ENCODE measurements at places on chromosomes 3 and 15.

DNA sequence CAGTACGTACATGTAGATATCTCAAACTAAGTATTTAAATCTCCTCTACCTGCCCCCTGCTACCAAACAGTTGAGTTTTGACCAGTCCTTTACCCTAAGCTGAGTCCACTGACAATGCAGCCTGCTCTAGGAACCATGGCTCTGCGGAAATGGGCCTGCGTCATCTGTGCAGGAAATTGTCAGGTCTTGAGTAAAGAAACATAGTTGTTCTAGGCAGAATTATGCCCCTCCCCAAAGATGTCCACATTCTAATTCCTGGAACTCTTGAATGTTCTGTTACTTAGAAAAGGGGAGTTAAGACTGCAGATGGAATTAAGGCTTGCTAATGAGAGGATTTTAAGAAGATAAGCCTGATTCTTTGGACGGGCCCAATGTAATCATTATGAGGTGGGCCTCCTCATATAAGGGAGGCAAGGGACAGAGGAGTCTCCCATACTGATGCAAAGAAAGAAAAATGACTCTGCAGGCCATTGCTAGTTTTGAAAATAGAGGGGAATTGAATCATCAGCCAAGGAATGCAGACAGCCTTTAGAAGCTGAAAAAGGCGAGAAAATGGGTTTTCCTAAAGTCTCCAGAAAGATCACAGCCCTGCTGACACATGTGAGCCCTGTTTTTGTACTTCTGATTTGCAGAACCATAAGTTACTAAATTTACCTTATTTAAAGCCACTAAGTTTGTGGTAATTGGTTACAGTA lies 5.5 kb upstream of the VGLL3 start:
- no peak for DNase-seq

DNA sequence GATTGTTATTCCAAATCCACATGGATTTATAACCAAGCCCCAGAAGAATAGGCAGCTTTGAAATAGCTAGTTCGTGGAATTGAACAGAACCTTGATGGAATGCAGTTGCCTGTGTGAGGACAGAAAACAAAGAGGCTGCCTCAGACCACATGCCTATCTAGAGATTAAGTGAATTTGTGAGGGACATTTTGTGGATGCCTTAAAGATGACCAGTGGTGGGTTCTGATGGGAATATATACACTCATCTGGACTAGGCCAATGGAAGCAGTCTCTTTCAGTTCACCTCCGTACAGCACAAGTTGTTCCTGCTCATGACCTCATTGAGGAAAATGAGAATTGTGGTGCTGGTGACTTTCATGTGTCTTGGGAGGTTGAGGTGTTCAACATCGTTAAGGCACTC lies 63.2 kb upstream of the PYDC2 start:
- no peak for DNase-seq

DNA sequence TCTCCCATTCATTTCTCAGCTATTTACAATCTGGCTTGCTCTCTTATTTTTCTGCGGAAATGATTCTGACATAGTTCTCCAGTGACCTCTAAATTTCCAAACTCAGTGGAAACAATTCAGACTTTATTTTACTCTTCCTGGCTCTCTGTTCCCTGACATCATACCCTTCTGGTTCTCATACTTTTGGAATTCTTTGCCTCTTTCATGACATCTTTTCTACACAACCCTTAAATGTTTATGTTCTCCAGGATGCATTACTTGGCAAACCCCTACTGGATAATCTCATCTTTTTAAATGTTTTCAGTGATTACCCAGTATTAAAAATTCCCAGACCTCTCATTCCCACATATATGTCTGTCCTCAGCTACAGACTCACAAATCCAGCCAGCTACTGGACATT lies 23.9 kb upstream of the PLSCR4 start:
- no peak for DNase-seq

- no peak for DNase-seq
Observed at GRCh38 chr3:110995461-110996231, 76.0 kb upstream of the NECTIN3 start.

DNA sequence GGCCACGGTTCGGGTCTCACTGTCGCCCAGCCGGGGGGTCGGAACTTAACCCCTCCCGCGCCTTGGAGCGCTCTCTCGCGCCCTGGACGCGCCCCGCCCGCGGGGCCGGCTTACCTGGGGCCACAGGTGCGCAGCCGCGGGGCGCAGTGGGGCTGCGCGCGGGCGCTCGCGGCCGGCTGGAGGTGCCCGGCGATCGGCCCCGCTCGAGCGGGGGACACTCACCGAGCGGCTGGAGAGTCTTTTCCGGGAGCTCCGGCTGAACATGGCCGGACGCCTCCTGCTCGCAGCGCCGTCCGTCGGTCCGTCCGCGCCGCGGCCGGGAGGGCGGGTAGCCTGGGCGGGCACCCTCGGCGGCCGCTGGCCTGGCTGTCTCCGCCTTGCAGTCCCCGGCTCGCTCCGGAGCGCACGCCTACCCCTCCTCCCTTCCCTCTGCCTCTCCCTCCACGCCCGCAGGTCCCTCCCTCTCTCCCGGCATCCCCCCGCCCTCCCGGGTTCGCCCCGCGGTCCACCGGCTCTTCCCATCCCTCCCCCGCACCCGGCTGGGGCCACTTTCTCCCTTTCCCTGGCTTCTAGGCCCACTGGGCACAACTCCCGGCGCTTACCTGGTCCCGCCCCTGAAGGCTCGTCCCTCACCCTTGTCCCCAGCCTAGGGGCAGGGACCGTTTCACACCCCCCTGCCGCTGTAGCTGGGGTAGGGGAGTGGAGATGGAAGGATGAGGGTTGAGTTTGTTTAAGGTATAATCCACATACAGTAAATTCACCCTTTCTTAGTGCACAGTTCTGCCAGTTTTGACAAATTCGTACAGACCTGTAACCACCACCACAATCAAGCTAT lies 220.1 kb upstream of the PRICKLE2 start:
- DNase-seq, result no peak

- no peak for DNase-seq
Observed at GRCh38 chr3:180683816-180684215, 4.5 kb upstream of the CCDC39 start.

GRCh38 chr15:62626903-62627302 lies 415.6 kb upstream of the TPM1 start:
- no peak for DNase-seq

- DNase-seq, result no peak
Observed at GRCh38 chr3:13535905-13536304, 13.0 kb upstream of the FBLN2 start.

DNA sequence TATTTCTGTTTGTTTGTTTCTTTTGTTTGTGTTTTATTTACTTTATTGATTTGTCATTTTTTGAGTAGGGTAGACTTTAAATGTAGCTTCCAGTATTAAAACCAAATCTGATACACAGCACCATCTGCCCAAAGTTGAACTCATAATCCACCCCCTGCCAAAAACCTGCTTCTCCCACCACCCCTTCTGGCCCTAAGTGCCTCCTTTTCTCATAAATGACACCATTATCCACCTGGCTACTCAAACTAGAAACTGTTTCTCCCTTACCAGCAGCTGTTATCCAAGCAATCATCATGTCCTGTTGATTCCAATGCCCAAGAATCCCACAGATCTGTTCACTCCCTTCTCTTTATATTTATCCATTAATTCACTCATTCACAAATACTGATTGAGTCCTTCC lies 21.8 kb upstream of the PTX3 start:
- no peak for DNase-seq

- DNase-seq, result no peak
Observed at GRCh38 chr3:123728014-123728413, 143.2 kb upstream of the HACD2 start.

DNA sequence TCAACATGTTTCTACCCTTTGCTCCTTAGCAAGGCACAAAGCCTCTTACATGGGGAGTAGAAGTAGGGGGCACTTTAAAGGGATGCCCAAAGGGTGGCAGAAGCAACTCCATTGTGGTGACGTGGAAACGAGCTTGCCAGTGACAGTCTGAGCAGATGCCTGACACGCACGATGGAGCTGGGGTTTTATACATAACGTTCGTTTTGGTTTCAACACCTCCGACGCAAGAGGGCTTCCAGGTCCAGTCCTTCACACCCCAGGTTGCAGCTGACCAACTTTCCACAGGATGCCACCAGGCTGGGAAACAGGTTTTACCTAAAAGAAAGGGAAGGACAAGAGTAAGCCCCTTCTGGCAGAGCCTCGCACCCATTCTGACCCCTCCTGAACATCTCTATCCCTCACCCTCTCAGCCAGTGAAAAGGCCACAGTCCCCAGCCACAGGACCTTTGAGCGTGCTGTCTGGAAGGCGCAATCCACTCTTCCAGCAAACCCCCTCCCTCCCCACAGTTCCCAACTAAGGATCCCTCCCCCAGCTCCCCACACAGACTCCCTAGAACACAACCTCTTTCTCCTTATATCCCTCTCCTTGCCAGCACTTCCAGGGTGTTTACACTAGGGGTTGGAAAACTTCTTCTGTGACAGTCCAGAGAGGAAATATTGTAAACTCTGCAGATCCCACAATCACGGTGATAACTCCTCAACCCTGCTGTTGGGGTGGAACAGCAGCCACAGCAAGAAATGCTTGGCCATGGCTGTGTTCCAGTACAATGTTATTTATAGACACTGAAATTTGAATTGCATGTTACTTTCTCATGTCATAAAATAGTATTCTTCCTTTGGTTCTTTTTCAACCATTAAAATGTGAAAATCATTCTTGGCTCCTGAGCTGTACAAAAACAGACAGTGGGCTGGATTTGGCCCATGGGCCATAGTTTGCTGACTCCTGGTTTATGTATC lies 36.2 kb downstream of the FAM174B start:
- DNase-seq, result no peak

DNA sequence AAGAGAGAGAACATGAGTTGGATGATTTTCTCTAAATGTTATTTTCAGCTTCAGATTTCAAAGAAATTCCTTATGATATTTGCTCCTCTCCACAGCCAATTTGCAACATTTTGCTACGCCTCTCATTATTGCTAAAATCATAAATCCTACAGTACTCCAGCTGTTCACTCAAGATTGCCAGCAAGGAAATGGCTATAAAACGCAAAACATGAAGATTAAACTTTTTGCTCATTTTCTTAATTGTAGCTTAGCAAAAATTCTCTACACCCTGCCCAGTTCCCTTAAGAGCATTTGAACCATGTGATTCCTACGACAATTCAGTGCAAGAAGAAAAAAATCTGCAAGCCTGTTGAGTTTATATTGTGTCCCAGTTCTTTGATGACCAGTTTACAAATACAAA lies 6.8 kb downstream of the CHRNA3 start:
- DNase-seq, result no peak

DNA sequence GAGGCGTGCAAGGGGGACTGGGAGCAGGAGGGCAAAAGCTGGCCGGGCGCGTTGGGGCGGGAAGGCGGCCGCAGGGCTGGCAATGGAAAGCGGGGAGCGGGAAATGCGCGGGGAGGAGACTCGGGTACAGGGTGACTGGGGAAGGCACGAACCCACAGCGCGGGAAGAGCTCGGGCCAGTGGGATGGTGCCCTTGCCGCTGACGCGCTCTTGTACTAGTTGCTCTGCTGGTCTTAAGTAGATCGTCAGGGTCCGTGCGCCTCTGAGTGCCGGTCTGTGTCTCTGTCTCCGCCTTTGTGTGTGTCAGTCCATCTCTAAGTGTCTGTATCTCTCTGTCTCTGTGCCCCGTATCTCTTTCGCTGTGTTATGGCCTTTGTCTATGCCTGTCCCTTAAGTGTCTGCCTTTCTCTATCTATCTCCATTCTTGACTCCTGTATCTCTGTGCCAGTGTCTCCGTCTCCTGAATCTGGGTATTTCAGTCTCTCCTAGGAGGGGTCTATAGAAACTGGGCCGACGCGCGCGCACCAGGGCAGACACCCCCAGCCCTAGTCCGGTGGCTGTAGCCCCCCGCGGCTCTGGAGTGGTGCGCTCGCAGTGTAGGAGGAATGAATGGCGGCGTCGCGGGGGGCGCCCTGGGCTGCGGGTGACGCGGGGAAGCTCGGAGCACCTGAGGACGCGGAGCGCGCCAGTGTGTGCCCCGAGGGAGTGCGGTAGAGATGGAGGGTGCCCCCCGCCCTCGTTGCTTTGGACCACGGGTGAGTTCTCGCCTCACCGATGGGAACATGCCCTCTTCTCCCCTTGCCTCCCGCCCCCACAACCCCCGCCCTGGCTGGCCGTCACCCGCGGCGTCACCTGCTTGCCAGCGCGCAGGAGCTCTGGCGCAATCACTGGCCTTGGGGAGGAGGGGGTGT lies 756 bp upstream of the CAMK2N2 start:
- no peak for DNase-seq

GRCh38 chr3:23664459-23664858 lies 141.3 kb upstream of the UBE2E1 start:
- DNase-seq, result no peak

DNA sequence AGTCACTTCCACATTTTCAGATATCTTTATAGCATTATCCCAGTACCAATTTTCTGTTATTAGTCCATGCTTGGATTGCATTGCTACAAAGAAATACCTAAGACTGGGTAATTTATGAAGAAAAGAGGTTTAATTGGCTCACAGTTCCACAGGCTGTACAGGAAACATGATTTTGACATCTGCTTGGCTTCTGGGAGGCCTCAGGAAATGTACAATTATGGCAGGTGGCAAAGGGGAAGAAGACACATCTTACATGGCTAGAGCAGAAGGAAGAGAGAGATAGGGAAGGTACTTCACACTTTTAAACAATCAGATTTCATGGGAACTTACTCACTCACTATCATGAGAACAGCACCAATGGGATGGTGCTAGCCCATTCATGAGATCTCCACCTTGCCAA lies 172.3 kb upstream of the GPR149 start:
- DNase-seq, result no peak

- no peak for DNase-seq
Observed at GRCh38 chr3:79246875-79247724, 520.7 kb downstream of the ROBO1 start.

DNA sequence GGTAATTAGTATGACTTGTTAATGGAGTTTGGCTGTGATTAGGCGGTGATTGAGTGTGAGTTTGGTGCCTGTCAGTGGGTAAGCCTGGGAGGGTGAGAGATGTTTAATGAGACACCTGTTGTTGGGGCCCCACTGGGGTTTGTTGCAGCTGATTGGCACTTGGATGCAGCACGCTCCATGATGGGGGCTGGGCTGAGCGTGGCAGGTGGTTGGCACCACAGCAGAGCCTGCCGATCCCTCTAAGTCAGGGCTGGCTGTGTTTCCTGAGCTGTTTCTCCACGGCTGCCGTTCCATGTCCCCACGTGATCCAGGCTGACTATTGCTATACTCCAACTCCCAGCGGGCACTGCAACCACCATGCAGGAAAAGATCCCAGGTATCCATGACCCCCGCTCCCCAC lies 93.5 kb upstream of the ARRDC4 start:
- no peak for DNase-seq

- DNase-seq, result no peak
Observed at GRCh38 chr3:21704796-21705195, 46.2 kb downstream of the ZNF385D start.

- no peak for DNase-seq
Observed at GRCh38 chr3:16568115-16568514, 37.1 kb downstream of the DAZL start.

DNA sequence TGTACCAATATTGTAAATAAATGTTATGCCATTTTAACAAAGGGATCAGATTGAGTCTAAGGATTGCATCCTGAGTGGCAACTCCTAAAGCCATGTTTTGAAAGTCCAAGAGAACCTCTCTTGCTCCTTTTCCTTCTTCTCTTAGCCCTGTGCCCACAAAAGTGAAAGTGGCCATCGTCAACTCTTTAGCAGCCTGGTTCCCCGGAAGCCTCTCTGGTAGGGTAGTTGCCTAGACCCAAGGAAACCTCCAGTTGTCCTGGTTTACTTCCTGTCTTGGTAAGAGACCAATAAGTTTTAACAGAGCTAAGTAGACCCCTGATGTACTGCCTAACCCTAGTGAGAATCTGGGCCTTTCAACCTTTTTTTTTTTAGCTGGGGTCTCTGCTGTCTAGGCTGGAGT lies 10.2 kb upstream of the ITPKA start:
- no peak for DNase-seq

- DNase-seq, result no peak
Observed at GRCh38 chr15:85671156-85671555, 123.6 kb downstream of the KLHL25 start.
